ENCODE measurements at places on chromosomes 4 and X.

GRCh38 chr4:81606166-81606565 is 134.5 kb upstream of the RASGEF1B start:
- DNase-seq, result no peak

DNA sequence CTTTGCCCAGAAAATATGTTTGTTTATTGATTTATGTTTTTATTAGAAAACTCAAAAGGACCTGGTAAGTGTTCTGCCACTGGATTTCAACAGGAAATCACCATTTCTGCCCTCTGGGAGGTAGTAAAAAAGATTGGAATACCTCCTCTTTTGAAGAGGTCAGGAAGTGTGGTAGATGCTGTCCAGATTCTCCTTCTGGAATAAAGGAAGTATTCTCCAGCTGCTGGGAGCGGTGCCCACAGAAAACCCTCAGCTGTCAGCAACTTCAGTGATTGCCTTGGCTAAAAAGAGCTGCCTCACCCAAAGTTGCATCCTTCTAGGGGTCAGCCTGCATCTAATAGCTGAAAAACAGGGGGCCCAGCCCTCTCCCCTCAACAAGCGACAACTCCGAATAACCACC is 13.8 kb upstream of the ZNF674 start:
- no peak for DNase-seq

GRCh38 chr4:12116009-12116552 is 687.4 kb upstream of the HS3ST1 start:
- DNase-seq, result no peak

- no peak for DNase-seq
Measured at GRCh38 chr4:54746218-54746617, 88.5 kb downstream of the KIT start.

DNA sequence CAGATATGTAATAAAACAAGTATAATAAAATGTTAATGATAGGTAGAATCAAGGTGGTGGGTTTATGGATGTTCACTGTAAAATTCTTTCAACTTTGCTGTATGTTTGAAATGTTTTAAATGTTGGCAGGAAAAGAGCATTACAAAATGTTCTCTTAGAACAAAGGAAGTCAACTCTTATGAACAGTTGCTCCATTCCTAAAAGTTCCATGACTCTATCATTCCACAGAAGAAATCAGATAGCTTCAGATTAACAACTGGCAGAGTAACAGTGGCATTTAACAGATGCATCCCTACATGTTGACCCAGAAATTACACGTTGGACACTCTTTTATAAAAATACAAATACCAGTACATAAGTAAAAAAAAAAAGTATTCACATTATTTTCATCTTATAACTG is 2023.7 kb downstream of the ARAP2 start:
- no peak for DNase-seq

GRCh38 chr4:39464886-39465501 is 6.1 kb downstream of the LIAS start:
- DNase-seq, result no peak

GRCh38 chr4:108355186-108355901 is 186.6 kb upstream of the LEF1 start:
- no peak for DNase-seq

DNA sequence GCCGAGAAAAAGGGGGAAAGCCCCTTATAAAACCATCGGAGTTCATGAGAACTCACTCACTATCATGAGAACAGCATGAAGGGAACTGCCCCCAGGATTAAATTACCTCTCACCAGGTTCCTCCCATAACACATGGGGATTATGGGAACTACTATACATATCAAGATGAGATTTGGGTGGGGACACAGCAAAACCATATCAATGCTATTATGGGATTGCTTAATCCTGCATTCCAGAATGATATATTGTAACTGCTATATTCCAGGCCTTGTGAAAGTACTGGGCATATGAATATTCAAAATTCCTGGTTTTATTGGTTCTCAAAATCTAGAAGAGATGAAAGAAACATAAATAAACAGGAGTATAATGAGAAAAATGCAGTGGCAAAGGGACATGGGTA is 29.3 kb downstream of the NPY1R start:
- DNase-seq, result no peak

- no peak for DNase-seq
Measured at GRCh38 chr4:54723820-54724219, 66.1 kb downstream of the KIT start.

GRCh38 chrX:39248330-39248729 is 447.1 kb downstream of the MID1IP1 start:
- no peak for DNase-seq

- DNase-seq, result no peak
Measured at GRCh38 chrX:133922390-133922771, 63.0 kb downstream of the GPC3 start.

DNA sequence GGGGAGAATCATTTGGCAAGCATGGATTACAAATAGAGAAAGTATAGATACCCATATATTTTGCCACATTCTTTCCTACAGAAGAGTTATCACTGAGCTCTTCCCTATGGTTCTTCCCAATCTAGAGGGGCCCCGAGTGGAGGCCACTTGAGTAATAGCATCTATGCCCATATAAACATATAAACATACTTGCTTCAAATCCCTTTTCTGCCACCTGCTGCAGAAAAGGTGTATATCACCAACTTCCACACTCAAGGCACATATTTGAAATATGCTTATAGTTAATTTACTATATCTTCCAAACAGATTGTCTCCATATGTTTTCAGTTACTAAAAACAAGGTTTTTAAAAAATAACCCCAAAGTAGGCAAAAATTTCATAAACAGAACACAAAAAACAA is 642.8 kb upstream of the DIPK2B start:
- no peak for DNase-seq

DNA sequence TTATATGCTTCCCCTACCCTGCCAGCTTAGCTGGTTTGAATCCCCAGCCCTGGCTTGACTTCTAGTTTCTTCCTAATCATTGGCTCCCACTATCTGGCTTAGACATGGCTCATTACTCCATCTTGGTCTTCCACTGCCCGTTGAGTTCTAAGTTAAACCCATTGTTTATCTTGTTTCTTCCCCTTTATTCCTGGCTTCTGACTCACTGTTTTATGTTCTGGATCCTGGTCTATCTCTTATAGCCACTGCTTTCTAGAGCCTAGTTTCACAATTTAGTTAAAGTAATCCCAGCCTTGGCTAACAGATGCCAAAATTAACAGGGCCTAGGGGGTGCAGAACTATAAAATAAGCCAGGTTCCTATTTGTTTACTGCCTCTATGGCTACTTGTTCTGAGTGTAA is 120.9 kb downstream of the ARHGEF9 start:
- DNase-seq, result no peak

GRCh38 chrX:97452283-97452682 is 568.6 kb downstream of the RPA4 start:
- no peak for DNase-seq

- DNase-seq, result no peak
Measured at GRCh38 chrX:3443184-3443583, 96.7 kb upstream of the MXRA5 start.

DNA sequence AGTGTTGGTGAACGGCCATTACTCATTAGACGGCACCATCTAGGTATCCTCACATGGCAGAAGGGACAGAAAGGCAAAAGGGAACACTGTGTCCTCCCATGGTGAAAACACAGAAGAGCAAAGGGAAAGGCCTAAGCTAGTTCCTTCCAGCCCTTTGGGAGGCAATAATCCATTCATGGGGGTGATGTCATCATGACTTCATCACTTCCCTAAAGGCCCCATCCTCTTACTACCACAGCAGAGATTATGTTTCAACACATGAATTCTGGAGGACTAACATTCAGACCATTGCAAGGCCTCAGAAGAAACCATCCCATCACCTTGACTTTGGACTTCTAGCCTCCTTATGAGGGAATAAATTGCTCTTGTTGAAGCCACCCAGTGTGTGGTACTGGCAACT is 238.2 kb downstream of the MGST2 start:
- no peak for DNase-seq

DNA sequence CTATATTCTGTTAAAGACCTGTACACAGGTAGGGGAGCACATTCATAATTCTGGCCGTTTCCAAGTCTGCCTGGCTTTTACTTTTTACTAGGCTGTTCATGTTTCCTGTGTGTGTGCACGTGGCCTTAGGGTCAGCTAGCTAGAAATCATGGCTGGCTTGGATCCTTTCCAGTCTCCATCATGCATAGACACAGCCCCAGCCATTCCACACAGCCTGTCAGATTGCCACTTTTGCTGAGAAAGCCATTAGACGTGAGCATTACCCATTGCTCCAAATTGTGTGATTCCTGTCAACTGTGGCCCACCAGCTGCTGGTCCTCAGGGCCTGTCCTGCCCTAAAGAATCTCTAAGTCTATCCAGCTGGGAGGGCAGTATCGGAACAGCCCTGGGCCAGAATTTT is 11.4 kb upstream of the SORCS2 start:
- no peak for DNase-seq

- DNase-seq, result no peak
Measured at GRCh38 chr4:32349026-32349425, 1628.9 kb downstream of the PCDH7 start.
